Activated CD4-positive, alpha-beta T cell treated with anti-CD3 and anti-CD28 coated beads for 1 hour (primary cell): ENCODE measurements at places on chromosomes 2 and 18.

DNA sequence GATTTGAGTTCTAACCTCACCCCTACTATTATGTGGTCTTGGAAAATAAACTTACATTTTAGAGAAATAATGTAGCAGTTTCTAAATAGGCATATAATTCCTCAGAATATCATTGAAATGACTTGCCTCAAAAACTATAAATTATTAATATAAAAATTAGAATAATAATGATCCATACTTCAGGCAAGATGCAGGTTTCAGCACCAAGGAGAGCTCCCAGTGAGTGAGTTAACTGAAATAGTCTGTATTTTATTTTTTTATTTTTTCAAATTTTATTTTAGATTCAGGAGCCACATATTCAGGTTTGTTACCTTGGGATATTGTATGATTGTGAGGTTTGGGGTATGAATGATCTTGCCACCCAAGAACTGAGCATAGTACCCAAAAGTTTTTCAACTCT, 472.2 kb upstream of the DCC start:
- DNase-seq = no peak

- no peak for DNase-seq
These were observed 343 bp upstream of the CD302 start for GRCh38 chr2:159798376-159798725.

- DNase-seq = no peak
These were observed 139.5 kb upstream of the LINC00305 start for GRCh38 chr18:64288432-64288831.

- DNase-seq = no peak
These were observed 1154.4 kb downstream of the DPP10 start for GRCh38 chr2:115596659-115597375.

GRCh38 chr2:7060631-7061449, 143.6 kb downstream of the RNF144A start:
- no peak for DNase-seq

GRCh38 chr18:48790869-48791635, 159.7 kb downstream of the SMAD7 start:
- no peak for DNase-seq

- DNase-seq = no peak
These were observed 121.5 kb upstream of the CREB1 start for GRCh38 chr2:207408086-207408794.

GRCh38 chr2:150595803-150596470, 108.5 kb upstream of the RND3 start:
- no peak for DNase-seq

- no peak for DNase-seq
These were observed 9.3 kb downstream of the HADHA start for GRCh38 chr2:26235089-26235488.

DNA sequence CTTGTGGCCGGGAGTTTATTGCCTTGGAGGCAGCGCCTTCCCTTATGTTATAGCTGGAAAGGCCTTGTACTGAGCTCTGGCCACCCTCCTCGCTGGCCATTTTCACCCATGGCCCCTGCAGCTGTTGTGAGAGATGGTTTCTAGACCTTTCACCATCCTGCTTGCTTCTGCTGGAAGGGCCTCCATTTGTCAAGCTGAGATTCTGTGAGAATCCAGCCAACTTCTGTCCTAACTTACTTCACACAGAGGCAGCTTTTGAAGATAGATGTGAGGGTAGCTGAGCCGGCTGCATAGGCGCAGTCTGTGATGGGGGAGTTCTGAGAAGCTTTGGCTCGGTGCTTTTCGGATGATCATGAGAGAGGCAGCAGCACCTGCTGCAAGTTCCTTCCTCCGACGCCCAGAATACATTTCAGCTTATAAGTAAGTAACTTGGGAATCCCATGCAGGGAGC, 8.7 kb downstream of the CTIF start:
- DNase-seq = no peak

DNA sequence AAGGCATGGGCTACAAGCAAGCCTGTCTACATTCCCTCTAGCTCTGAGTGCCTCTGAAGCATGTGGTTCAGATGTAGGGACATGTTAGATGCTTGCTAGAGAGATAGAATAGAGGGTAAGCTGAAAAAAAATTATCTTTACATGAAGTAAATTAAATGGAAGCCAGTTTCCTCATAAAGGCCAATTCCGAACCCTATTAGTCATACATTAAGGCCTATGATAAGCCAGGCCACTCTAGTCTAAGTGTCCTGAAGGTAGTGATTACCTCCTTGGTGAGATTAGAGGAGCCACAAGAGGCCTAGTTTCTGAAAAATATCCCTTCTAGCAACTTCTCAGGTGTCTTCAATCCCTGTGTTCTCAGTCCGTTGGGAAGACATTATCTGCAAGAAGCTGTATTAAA, 72.4 kb upstream of the NPAS2 start:
- no peak for DNase-seq

DNA sequence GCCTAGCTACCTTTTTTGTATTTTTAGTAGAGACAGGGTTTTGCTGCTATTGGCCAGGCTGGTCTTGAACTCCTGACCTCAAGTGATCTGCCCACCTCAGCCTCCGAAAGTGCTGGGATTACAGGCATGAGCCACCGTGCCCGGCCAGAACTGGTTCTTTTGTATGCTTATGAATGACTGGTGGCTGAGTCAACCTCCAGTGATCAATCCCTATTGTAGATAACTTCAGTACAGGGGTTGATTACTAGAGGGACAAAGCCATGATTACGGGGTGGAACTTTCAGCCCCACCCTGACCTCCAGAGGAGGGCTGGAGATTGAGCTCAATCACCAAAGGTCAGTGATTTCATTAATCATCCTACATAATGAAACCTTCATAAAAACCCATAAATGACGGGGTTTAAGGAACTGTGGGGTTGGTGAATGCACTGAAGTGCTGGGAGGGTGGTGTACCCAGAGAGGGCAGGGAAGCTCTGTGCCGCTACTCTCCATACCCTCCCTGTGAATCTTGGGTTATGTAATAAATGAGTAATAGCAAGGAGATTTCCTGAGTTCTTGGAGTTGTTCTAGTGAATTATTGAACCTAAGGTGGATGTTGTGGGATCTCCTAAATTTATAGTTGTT, 281.8 kb upstream of the CXCR4 start:
- DNase-seq = no peak

DNA sequence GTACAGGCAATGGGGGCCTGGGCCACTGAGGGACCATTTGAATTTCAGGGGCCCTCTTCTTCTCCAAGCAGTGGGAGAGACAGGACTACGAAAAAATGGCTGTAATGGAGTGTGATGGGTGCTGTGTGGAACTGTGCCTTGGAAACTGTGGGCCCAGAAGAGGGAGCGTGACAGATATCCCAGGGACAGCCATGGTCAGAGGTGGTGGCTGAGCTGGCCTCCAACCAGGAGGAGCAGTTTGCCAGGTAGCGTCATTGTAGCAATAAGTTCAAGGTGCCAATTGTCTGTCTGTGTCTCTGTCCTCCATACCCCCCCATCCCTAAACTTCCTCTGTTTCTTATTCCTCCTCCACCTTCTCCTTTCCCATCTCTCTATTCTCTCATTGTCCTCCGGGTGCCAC, 15.3 kb downstream of the THNSL2 start:
- DNase-seq = no peak

DNA sequence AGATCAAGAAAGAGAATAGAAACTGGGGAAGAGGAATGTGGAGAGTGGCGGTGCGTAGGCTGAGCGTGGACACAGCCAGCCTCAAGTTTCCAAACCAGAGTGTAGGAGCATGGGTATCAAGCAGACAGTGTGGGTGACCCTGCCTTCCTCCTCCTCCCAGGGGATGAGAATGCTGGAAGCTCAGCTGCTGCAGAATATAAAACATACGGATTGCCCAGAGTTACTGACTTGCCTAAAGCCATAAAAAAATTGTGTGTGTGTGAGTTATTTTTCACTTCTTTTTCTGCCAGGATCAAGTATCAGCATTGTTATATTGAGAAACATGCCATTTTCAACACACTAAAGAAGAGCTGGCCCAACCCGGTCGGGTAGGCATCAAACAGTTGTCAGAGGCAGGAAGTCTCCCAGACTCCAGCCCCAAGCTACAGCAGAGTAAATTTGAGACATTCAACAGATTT, 333.3 kb upstream of the ACVR2A start:
- DNase-seq = no peak

GRCh38 chr2:180720829-180721228, 259.6 kb upstream of the UBE2E3 start:
- DNase-seq = no peak

DNA sequence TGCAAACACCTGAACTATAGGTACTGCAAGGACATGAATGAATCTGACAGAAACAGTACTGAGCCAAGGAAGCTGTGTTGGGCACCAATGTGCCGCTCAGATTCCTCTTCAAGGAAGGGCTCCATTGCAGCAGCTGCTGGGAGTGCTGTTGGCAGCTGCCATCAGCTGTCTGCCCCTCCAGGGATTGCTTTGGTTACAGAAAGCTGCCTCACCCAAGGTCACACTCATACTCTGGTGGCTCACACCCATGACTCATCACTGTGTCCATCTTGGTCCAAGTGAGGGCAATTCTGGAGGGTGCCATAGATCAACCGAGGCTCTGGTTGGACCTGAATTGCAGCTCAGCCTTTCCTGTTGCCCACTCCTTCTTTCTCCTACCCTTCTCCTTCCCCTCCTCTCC, 24.4 kb upstream of the TRPM8 start:
- no peak for DNase-seq

DNA sequence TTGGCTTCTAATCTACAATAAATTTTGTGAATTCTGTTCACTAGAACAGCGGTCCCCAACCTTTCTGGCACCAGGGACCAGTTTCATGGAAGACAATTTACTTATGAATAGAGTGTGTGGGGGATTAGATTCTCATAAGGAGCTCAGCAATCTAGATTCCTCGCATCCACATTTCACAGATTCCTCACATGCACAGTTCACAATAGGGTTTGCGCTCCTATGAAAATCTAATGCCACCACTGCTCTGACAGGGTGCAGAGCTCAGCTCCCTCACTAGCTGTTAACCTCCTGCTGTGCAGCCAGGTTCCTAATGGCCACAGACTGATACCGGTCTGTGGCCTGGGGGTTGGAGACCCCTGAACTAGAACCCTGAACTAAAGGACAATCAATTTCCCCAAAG, 1568.6 kb upstream of the NXPH2 start:
- no peak for DNase-seq

DNA sequence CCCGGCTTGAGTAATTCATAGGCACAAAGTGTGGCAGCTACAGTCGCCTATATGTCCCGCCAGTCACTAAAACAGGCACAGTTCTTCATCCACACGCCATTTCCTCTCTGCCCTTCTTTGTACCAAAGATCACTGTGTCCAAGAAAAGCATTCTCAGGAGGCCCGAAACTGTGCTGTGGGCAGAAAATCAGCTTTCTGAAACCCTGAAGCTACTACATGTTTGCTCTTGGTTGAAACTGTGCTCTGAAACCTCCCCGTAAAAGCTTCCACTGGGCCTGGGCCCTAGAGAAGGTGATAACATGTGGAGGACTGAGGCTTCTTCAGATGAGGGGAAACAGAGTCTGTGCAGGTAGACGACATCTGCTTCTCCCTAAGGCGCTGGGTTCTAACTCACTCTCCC, 75.6 kb upstream of the ID2 start:
- no peak for DNase-seq

DNA sequence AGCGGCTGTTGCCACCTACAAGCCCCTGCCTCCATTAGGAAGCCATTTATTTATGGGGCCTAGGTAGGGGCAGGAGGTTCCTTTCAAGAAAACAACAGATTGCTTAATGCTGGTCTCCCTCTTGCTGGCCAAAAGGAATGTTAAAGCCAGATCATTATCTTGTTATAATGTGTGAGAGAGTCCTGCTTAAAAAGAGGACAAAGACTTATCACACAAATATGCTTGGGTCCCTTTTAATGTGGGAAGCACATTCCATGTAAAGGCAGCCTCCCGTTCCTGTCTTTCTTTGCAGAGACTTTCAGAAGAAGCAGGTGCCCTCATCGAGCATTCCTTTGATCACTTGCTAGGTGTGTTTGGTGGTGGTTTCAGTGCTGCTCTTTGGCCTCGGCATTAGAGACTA, 76.4 kb downstream of the AGAP1 start:
- DNase-seq = no peak

GRCh38 chr2:202122163-202122540, 49.1 kb downstream of the KIAA2012 start:
- no peak for DNase-seq

GRCh38 chr18:10239103-10239502, 215.3 kb upstream of the APCDD1 start:
- no peak for DNase-seq

- no peak for DNase-seq
These were observed 275.9 kb downstream of the MREG start for GRCh38 chr2:215737477-215737876.

DNA sequence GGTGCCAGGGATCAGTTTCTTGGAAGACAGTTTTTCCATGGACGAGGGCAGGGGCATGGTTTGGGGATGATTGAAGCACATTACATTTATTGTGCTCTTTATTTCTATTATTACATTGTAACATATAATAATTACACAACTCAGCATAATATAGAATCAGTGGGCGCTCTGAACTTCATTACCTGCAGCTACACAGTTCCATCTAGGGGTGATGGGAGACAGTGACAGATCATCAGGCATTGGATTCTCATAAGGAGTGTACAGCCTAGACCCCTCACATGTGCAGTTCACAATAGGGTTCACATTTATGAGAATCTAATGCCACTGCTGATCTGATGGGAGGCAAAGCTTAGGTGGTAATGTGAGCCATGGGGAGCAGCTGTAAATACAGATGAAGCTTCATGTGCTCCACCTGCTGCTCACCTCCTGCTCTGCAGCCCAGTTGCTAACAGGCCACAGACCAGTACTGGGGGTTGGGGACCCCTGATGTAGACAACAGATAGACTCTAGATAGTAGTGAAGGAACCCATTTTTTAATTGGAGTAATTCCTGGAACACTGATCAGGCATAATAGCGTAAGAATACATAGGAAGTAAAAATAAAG, 41.5 kb upstream of the MC4R start:
- DNase-seq = no peak

GRCh38 chr2:215751200-215751910, 262.0 kb downstream of the MREG start:
- no peak for DNase-seq

GRCh38 chr2:65452150-65452895, 19.9 kb upstream of the SPRED2 start:
- no peak for DNase-seq

GRCh38 chr2:127683757-127684156, 8.4 kb upstream of the LIMS2 start:
- no peak for DNase-seq

- no peak for DNase-seq
These were observed 27.0 kb downstream of the TFCP2L1 start for GRCh38 chr2:121258051-121258450.

DNA sequence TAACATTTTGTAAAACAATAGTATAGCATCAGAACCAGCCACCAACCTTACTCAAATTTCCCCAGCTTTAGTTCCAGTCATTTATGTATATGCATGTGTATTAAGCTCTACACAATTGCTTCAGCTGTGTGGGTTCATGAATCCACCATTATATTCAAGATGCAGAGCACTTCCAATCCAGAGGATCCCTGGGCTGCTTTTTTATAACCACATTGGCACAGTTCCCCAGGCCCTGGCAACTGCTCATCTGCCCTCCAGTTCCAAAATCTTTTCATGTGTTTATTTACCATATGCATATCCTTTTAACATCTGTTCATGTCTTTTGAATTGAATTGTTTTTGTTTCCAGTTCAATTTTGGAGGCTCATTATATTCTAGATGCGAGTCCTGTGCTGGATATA, 482.9 kb upstream of the HS6ST1 start:
- no peak for DNase-seq

GRCh38 chr2:49298230-49298629, 143.9 kb upstream of the FSHR start:
- DNase-seq = no peak

GRCh38 chr2:147711031-147711430, 133.8 kb upstream of the ACVR2A start:
- no peak for DNase-seq
